AG09319 (cell line): ENCODE measurements at places on chromosomes 1 and 21.
A peak's percentile ranks its signal among the peaks of the same experiment; 100 is the strongest.

DNA sequence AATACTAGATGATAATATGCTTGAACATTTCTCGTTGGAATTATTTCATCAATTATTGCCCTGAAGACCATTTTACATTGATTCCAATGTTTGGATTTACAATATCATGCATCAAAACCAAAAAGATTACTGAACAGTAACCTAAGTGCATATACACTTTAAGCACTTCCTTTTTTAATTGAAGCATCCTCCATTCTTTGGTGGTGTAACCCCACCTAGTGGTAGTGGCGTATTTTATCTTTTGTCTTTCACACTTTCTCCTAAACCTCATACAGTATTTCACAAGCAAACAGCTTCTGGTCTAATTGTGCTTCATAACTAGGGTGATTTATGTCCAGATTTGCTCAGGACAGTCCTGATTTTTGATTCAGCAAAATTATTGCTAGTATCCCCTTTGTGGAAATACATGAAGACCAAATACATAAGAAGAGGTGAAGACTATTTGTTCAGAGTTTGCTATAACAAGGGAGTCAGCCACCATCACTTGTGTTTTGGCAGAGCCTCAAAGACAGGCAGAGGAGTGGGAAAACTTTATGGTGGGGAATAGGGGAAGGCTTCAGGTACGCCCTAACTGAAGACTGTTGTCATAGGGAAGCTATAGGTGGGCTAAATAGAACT is 3.4 kb upstream of the NVL start:
- DNase-seq, result no peak

- no peak for DNase-seq
These were observed 1.6 kb downstream of the WNT2B start for GRCh38 chr1:112510340-112510739.

GRCh38 chr21:45887120-45887611 is 94.4 kb upstream of the COL6A1 start:
- no peak for DNase-seq

GRCh38 chr1:55447488-55447887 is 232.3 kb upstream of the USP24 start:
- DNase-seq, result no peak

DNA sequence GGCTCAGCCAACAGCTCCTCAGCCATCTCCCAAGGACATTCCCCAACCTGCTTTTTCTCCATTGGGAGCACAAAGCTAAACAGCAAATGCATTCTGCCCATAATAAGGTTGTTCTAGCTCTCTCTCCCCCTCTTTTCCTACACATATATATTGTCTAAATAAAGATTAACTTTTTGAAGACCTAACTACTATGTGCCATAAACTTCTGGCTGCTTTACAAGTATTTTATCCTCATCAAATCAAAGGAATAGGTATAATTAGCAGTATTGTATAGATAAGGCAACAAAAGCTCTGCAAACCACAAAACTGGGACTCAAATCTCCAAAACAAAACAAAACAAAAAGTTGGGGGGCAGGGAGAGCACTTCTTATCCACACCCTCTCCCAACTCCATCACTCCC is 43.4 kb downstream of the TGFBR3 start:
- no peak for DNase-seq

GRCh38 chr1:193685986-193686385 is 499.6 kb upstream of the B3GALT2 start:
- no peak for DNase-seq

DNA sequence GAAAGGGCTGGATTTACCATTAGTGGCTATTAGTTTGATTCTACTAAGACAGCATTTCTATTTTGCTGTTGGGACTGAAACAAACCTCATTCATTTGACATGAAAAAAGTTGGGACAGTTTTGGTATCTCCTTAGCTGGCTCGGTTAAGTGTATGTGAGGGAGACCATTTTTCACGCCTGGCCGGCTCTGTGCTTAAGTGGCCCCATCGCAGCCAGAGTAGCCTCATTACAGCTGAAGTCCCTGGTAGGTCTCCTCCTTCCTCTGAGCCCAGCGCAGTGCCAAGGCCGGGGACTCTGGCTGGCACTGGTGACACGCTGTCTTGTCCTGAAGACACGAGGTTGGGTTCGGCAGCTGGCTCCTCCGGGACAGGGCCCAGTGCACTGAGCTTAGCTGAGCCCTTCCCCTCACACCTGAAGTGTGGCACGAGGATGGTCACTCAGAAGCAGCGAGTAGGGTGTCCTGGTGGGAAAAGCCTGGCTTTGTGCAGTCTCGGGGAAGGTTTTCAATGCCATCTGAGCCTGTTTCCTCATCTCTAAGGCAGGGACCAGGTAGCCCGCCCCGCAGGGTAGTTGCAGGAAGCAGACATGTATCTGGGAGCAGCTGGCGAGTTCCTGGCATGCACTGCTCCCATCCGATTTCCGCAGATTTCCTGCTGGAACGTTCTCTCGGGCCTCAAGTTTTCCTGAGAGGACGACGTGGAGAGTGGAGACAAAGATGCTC is 196.5 kb downstream of the DYRK1A start:
- no peak for DNase-seq

- DNase-seq, result no peak
These were observed 4.0 kb downstream of the SOX13 start for GRCh38 chr1:204076891-204077290.

DNA sequence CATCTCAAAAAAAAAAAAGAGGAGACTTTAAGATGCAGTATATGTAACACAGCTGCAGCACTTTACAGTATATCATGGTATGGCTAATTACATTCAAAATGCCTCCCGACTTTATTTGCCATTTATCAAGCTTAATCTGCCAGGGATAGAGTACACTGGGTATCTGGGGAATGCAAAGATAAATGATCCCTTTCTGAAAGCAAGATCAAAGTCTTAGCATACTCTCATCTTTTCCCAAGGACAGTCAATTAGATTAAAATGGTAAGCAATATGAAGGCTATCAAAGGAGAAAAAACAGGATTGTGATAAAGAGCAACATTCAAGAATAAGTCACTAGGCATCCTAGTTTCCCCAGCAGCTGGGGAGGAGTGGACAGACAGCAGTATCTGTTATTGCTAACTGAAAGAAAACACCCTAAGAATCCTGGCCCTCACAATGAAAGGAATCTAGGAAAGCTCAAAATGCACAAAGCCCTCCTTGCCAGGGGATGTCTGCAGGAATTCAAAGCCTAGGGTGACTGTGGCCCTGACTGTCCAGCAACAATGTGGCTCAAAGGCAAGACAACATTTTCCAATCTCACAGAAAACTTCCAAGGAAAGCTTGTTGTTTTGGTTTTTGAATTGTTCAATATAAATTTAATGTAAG is 56.7 kb upstream of the RAP1GAP start:
- no peak for DNase-seq

DNA sequence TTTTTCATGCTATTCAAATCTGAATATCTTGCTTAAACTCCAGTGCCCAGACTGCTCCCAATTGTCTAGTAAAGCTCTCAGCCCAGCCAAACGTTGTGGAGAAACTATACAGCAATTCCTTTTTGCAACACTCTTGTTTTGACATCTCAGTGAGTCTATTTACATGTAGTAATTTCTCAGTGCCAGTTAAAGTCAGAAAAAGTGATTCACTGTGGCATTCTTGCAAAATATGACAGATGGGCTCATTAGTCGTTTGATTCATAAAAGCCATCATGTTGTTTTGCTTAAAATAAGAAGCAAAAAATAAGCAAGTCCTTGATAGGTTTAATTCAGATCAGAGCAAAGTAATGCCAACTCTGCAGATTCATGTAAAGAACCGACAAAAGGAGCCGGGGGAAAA is 20.7 kb upstream of the TMPRSS15 start:
- DNase-seq, result no peak

DNA sequence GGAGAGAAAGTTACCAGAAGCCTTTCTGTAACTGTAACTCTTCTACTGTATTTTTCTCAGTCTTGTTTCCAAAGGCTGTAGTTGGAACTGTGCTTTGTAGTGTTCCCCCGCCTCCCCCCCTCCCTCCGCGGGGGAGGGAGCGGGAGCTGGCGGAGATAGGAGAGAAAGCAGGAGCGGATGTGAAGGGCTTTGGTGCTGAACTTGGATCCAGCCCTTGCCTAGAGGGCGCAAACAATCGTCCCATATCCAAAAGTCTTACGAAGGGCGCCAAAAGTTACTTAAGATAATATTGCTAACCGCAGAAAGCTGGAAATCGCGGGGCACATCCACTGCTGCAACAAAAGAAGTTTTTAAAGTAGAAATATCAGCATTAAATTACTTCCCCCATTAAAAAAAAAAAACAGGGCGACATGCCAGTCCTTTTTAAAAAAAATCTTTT is 2.4 kb upstream of the NFIA start:
- peak; percentile 50 for DNase-seq

- no peak for DNase-seq
These were observed 456.5 kb downstream of the KIF26B start for GRCh38 chr1:245611251-245611650.

DNA sequence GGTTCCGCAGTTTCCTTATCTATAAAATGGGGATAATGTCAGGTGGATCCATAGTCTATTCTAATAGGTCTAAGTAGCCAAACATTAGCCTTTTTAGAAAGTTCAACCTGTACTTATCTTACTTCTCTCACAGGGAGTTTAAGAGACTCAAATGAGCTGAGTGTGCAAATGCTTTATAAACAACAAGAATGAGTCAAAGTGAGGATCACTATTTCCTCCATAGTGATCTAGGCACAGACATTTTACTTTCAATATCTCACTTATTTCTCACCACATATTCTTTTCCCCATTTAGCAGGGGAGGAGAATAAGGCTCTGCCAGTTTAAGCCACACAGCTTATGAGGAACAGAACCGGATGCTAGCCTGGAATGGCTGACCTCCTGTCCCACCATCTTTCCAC is 92.1 kb upstream of the LMO4 start:
- DNase-seq, result no peak

GRCh38 chr1:109241344-109241743 is 8.0 kb upstream of the CELSR2 start:
- no peak for DNase-seq

- no peak for DNase-seq
These were observed 31.4 kb upstream of the S1PR1 start for GRCh38 chr1:101205457-101205856.

GRCh38 chr1:201401700-201402099 is 2.6 kb upstream of the LAD1 start:
- no peak for DNase-seq

- no peak for DNase-seq
These were observed 21.4 kb downstream of the FRRS1 start for GRCh38 chr1:99745061-99745460.

DNA sequence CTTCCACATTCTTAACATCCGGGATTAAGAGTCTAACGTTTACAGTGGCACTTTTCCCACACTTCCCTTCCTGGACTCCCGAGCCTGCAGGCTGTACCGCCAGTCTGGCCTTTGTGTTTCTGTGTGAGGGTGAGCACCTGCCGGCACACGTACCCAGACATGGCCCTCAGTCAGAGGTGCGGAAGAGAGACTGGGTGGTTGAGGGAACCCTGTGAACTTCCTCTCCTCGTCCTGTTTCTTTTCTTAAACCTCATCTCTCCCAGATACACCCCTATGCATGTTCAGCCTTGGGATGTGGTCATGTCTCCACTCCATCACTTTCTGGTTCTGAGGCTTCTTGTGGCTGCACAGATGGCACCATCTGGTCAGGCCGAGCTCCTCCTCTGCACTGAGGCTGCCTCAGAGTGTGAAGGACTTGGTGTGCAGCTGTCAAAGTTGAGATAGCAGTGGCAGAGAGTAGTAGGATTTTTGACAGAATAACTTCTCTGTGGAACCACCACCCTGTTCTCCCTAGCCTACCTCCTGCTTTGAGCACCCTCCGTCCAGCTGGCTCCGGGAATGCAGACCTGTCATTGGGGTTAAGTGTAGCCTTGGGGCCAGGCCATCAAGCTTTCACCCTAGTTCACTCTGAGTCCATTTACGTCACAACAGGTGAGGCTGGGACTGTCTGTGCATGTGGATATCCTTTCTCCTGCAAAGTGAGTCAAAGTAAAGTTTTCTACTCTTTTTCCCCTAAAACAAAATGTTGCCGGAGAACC is 31.4 kb downstream of the VASH2 start:
- DNase-seq, result no peak

GRCh38 chr21:43280949-43281633 is 112.3 kb downstream of the CRYAA start:
- DNase-seq, result no peak

GRCh38 chr1:150186789-150187559 is 37.3 kb downstream of the PLEKHO1 start:
- no peak for DNase-seq

DNA sequence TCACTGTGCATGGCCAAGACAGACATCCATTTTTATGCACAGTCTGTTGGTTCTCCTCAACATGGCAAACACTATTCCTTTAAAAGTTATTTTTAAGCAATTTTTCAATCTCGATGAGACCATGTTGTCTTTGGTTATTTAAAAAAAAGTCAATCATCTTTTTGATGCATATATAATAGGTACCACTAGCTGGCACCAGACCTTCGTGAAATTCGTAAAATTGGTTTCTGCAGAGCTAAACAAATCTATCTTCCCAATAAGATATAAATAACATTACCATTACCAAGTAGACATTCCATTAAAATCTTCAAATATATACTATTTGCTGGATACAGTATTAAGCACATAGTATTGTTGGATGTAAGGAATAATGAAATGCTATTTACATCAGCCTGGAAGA is 220.0 kb upstream of the GREM2 start:
- no peak for DNase-seq

DNA sequence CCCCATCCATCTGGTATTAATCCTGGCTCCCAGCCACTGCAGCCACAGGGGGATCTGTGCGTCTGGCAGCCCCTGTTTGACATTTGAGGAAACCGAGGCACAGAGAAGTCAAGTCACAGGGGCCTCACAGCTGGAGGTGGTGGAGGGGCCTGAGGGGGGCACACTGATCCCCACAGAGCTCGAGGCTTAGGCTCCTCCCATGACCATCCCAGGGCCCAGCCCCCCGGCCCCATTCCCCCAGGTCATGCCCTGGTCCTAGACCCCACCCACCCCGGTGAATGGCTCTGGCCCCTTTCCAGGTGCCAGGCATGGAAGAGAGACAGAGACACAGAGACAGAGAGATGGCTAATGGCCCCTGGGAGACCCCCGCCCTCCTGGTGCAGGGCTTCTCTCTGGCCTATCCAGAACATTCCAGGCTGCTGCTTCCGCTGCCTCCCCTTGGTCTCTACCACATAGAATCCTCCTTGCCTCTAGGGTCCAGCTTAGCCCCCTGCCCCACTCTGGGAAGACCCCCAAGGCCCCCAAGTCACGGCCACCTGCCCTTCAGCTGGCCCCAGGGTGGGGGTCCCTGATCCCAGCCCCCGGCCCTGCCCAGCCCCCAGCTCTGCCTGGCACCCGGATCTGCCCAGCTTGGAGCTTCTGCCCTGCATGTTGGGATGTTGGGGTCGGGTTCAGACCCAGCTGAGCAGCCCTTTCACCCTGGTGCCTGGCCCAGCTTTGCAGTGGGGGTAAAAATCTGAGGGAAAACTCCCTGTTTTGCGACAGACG is 29.2 kb upstream of the LRRC3 start:
- no peak for DNase-seq
